LNCaP clone FGC (cell line): ENCODE measurements at places on chromosomes 12 and 14.

DNA sequence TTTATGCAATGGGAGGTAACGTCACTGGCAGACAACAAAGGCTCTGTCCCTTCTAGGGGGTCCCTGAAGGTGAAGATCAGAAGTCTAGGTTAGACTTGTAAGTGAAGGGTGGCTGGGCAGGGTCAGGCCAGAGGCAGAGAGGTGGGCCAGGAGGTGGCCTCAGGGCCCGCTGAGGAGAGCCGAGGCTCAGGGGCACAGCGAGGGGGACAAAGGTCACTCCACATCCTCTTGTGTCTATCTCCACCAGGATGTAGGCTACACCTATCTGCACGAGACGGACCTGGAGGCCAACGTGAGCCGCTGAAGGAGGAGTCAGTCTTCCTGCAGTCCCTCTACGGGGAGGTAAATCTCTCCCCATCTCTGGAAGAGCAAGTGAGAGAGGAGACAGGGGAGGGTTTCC is 20.3 kb downstream of the KRT85 start:
- DNase-seq, result no peak

GRCh38 chr12:130998136-130998535 is 44.4 kb downstream of the ADGRD1 start:
- DNase-seq, result no peak

DNA sequence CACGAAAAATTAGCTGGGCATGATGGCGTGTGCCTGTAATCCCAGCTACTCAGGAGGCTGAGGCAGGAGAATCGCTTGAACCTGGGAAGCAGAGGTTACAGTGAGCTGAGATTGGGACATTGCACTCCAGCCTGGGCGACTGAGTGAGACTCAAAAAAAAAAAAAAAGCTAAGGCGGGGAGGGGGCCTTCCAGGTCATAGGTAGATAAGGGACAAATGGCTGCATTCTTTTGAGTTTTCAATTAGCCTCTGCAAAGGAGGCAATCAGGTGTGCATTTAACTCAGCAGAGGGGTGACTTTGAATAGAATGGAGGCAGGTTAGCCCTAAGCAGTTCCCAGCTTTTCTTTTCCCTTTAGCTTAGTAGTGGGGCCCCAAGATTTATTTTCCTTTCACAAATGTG is 743 bp upstream of the AACS start:
- DNase-seq, result no peak

DNA sequence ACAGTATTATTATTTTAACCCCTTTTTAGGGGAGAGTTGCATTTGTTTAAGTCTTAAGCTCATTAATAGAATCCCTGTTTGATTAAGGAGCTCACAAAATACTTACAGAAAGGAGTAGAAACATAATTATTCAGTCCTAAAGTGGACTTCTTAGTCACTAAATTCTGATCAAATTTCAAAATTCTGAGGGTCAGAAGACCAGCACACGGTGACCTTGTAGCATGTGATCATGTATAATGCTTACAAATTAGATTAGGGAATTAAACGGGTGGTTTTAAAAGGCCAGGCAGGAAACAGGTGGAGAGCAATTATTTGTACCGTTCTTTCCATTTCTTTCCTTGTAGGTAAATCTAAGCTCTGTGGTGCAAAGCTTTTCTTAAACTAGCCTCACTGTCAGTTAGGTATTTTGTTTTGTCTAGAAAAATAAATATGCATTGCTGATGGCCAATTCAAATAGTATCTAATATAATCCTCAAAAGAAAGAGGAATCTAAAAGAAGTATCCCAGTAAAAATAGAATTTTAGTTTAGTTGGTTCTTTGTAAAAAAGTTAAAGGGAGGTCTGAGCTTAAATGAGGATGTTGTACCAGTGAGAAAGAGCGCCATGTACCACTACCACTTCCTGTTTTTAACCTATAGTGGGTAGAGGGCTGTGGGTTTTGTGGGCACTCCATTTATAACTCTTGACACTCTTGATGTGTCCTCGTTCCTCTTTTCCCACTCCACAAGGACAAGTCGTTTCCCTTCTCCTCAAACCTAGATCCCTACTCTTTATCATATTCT is 51.1 kb downstream of the SLC38A1 start:
- no peak for DNase-seq

DNA sequence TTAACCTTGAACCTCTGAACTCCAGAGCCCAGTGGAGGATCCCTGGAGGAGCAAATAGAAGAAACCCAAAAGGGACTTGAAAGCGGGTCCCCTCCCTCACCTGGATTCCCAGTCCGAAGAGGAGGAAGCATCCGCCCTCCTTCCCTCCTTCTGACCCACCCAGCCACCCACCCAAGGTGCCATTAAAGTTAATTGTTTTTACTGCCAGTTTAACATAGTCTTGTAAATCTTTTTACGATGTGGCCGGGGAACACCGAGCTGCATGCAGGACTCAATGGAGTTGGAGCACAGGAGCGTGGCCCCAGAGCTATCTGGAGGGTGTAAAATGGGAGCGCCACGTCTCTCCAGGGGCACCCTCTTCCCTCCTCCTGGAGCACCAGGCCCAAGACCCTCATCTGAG is 49.9 kb upstream of the TBX3 start:
- DNase-seq, result no peak

- no peak for DNase-seq
These were observed 2.0 kb downstream of the EMC9 start for GRCh38 chr14:24139272-24139934.

DNA sequence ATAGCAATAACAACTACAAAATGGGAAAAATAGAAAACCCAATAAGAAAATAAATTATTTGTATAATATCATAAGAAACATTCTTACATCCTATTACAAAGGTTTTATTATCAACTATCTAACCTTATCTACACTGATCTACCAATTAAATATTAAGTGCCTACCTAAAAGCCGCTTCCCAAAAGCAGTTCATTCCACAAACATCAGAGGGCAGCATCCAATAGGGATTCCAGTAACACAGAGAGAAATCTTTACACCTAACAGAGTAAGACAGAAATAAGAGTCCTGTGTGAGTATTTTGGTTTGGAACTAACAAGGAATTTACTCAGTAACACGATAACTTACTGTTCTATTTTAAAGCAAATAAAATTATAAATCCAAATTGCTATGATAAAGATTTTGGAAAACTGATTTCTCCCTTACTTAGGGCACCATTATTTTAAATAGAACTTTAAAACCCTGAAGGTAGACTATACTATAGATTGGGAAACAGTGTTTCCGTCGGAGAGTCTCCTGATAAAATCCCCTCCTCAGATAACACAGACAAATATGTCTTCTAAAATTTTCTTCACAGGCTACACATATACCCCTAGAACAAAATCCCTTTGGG is 15.0 kb downstream of the GXYLT1 start:
- peak; percentile 82 for DNase-seq

DNA sequence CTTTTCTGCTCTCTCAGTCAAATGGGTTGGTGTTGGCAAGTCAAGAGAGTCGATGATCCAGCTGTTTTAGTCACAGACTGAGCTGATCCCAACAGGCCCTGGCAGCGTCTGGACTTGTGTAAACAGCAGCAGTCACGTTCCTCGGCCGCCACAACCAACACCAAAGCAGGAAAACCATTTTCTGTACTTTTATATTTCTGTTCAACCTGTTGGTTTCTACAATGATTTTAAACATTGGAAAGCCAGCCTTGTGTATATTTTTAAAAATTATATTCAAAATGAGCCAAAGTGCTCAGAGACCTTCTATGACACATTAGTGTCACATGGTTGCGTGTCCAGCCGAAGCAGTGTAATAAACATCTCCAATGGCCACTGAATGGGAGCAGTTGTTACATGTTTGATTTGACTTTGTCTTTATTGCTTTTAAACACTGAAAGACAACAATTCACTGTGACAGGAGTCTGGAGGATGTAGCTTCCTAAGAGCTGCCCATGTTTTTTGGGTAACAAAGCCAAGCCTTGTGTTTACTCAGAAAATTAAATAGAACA is 5.9 kb upstream of the SIVA1 start:
- DNase-seq, result peak; percentile 75

DNA sequence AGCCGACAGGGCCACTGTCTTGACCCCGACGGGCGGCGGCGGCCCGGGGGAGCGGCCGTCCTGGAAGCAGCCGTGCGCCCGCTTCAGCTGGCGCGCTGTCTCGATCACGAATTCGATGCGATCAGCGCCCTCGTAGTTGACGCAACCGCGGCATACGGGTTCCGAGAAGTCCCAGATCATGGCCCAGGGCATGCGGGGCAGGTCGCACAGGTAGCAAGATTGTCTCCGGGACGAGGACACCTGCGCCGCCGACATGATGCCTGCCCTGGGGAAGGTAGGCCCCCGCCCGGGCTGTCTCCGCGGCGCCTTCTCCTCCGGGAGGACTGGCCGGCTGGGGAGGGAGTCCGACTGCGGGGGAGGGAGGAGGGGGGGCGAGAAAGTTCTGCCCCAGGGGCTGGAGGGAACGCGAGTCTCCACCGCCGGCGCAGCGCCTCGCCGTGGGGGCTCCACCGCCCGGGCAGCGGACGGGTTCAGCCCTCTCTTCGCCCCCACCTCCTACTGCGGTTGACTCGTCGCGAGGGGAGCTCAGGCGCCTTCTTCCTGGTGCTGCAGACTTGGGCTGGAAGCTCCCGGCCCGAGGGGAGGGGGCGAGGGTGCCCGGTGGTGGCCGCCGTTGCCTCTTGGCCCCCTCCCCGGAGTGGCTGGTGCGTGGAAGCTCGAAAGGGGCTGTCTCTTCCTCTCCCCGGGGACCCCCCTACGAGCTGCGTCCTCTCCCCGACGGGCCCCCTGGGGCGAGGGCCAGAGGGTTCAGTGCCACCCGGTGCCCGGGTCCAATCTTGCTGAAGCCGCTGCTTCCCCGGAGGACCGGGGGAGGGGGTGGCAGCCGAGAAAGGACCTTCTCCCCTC is 747 bp downstream of the IRF2BPL start:
- no peak for DNase-seq

- DNase-seq, result no peak
These were observed 17.4 kb upstream of the KRT7 start for GRCh38 chr12:52215587-52216031.

- no peak for DNase-seq
These were observed 6.0 kb downstream of the SIX6 start for GRCh38 chr14:60514741-60515491.

GRCh38 chr12:88544991-88545980 is 35.0 kb downstream of the KITLG start:
- DNase-seq, result no peak

GRCh38 chr12:2488596-2488995 is 306.2 kb upstream of the FKBP4 start:
- DNase-seq, result no peak

DNA sequence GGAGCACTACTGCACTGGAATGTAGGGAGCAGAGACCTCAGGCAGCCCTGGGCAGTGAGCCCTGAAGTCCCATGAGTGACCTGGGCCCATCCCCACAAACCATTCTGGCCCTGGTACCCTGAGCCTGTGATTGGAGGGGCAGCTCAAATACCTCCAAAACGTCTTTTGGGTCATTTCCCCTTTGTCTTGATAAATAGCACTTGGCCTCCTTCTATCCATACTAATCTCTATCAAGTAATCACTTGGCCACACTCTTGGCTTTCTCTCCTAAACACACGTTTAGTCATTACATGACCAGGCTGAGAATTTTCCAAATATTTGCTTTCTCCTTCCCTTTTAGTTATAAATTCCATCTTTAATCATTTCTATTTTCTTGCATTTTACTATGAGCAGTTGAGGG is 91.3 kb downstream of the RPAP3 start:
- no peak for DNase-seq

DNA sequence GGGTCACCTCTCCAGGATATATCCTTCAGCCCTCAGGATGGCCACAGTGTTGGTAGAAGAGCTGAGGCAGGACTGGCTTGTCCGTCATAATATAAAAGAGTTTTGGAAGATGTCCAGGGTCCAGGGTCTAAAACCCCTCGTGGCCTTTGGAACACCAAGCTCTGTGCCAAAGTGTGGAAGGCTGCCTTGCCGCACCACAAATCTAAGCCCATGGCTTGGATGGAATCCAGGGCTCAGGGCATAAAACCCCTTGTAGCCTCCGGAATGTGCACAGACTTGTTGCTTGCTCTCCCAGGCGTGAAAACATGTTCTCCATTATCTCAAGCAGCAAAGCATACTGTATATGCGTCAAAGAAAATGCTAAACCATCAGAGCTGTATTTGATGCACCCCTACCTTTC is 46.7 kb downstream of the TNFAIP2 start:
- no peak for DNase-seq

- no peak for DNase-seq
These were observed 60.2 kb downstream of the RFX4 start for GRCh38 chr12:106643000-106643399.

DNA sequence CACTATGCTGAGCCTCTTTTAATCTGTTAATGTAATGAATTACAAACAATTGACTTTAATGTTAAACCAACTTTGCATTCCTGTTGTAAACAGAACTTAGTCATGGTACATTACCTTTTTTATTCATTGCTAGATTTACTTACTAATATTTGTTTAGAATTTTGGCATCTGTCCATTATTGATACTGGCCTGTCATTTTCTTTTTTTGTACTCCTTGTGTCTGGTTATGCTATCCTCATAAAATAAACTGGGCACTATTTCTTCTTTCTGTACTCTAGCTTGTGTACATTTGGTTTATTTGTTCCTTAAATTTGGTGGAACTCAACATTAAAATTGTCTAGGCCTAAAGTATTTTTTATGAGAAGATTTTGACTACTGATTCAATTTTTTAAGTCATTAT is 32.1 kb downstream of the SPATA7 start:
- DNase-seq, result peak; percentile 85

DNA sequence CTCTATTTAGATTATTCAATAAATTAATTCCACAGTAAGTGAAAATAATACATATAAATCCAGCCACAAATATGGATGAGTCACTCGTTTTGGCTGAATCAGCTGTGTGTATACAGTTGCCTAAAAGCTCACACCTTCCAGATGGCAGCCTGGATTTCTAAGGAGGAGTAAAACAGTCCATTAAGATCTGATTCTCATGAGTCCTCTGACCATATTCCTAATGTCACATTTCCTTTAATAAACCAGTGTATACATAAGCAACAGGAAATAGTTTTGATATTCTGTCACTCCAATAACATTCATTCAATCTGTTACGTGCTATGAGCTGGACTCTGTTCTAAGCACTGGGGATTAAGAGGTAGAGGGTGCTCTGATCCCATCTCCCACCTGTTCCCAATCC is 21.8 kb downstream of the MDM1 start:
- no peak for DNase-seq

DNA sequence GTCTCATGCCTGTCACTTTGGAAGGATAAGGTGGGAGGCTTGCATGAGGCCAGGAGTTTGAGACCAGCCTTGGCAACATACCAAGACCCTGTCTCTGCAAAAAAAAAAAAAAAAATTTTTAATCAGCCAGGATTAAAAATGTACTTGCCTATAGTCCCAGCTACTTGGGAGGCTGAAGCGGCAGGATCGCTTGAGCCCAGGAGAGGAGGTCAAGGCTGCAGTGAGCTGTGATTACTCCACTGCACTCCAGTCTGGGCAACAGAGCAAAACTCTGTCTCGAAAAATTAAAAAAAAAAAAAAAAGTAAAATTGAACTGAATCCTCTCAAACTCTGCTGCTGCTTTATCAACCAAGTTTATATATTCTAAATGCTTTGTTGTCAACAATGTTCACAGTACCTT is 128.1 kb upstream of the AEBP2 start:
- DNase-seq, result no peak
